ENCODE measurements at places on chromosomes 7 and 10.

GRCh38 chr10:43221419-43222209 is 45.3 kb downstream of the RASGEF1A start:
- DNase-seq, result no peak

GRCh38 chr7:117012696-117013095 is 59.4 kb downstream of the ST7 start:
- no peak for DNase-seq

GRCh38 chr10:125208854-125209565 is 48.6 kb upstream of the CTBP2 start:
- DNase-seq, result peak; percentile 92

GRCh38 chr10:22701132-22701826 is 13.1 kb downstream of the PIP4K2A start:
- DNase-seq, result no peak

- no peak for DNase-seq
These were observed 4.4 kb downstream of the PRF1 start for GRCh38 chr10:70597856-70598815.

DNA sequence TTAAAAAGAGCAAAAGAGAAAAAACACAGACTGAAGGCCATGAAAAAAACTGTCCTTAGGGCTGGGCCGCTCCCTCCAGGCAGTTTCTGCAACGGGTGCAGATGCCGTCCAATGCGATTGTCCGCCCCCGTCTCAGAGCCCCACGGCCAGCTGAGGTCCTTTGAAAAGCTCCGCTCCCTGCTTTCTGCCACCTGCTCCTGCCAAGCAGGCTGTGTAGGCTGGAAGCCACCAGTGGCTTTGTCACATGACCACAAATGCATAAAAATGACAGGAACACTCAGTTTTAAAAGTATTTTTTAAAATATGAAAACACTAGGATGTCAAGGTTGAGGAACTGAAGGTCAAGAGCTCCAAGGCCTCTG is 71.7 kb downstream of the AMZ1 start:
- DNase-seq, result peak; percentile 46

DNA sequence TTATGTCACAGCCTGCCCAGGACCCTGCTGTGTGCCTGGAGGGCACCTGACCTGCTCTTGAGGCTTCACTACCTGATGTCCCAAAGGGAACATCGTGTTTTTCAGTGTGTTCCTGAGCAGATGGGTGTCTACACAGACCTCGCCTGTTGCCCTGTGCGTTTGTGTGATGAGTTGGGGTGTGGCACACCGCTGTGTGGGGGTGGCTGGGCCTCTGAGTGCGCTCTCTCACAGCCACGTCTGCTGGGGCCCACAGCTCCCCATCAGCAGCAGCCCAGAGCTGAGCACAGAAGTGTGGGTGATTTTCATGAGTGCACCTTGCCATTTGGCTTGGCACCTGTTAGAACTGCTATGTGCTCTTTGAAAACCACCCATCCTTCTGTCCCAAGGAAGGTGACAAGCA is 121.5 kb downstream of the NKX6-2 start:
- DNase-seq, result no peak

DNA sequence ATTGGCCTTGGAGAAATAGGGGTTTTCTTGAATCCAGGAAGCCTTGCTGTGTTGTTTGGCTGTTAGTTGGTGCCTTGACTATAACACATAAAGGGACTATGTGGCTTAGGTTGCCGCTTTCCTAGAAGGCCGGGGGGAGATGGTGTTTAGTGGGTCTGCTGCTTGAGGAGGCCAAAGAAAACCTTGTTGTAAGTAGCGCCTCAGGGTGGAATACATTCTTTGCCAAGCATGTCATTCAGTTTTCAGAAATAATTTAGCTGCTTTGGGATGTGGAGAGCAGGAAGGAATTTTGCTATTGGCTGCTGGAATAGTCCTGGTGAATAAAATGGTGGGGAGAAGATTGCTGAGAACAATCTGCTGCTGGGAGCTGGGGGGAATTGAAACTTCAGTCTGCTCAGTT is 132.9 kb upstream of the WNT16 start:
- DNase-seq, result no peak

GRCh38 chr7:133394369-133394768 is 141.5 kb downstream of the EXOC4 start:
- DNase-seq, result peak; percentile 42

- DNase-seq, result peak; percentile 41
These were observed 44.4 kb upstream of the OCM2 start for GRCh38 chr7:98034081-98035035.

DNA sequence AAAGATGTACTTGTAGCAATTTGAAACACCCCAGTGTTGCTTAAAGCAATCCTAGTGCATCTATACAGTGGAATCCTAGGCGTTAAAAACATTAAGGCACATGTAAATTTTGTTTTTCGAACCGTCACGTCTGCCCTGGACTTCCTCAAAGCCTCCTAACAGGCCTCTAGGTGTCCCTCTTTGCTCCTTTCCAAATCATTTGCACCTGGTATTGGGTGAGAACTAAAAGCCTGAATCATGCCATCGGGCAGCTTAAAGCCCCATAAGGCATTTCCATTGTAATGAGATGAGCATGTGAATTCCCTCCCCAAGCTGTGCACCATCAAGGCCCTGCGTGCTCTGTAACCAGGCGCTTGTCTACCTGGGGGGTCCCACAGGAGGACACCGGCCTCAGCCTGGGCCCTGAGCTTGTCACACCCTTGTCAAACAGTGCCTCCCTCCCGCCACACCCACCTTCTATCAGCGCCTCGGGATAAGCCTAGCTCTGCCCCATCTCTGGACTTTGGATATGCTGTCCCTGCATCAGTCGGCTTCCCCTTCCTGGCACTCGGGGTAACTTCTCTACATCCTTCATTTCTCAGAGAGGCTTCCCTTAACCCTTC is 89.2 kb downstream of the WDR11 start:
- no peak for DNase-seq

- no peak for DNase-seq
These were observed 2.8 kb upstream of the ELN start for GRCh38 chr7:74025146-74025545.

GRCh38 chr7:100221231-100221718 is 1.5 kb downstream of the PVRIG start:
- no peak for DNase-seq

DNA sequence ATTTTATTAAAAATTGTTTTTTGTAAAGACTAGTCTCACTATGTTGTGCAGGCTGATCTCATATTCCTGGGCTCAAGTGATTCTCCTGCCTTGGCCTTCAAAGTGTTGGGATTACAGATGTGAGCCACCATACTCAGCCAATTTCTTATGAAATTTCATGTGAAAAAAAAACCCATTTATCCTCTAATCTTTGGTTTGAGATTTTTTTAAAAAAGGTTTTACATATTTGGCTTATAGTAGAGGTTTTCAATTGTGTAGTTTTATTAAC is 35.5 kb upstream of the ZNF32 start:
- DNase-seq, result no peak

GRCh38 chr10:113053091-113053490 is 103.0 kb downstream of the TCF7L2 start:
- no peak for DNase-seq

GRCh38 chr10:35540296-35541164 is 64.6 kb upstream of the GJD4 start:
- DNase-seq, result no peak

- DNase-seq, result no peak
These were observed 243.8 kb downstream of the DYNC1I1 start for GRCh38 chr7:96016056-96016586.

GRCh38 chr7:83001362-83002040 is 161.2 kb downstream of the PCLO start:
- DNase-seq, result no peak

DNA sequence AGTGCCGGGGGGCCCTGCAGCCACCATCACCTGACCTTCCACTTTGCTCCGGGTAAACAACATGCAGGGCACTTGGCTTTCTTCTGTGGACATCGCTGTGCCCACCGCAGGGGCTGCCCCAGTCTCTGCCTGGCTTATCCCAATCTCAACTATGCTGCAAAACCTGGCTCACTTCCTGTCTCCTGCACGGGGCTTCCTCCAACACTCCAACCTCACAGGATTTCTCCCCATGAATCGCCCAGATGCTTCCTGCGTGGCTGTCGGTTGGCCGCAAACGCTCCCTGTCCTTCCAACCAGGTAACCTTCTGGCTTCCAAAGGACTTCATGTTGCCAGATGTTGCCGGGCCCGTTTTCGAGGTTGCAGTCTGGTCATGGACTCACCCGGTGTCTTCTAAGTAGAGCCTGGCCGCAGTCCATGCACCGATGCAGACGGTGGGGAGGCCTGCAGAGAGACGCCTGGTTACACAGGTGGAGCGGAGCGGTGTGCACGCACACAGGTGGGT is 109.0 kb downstream of the VIPR2 start:
- no peak for DNase-seq

GRCh38 chr7:66654275-66655112 is 25.8 kb downstream of the KCTD7 start:
- peak; percentile 99 for DNase-seq

DNA sequence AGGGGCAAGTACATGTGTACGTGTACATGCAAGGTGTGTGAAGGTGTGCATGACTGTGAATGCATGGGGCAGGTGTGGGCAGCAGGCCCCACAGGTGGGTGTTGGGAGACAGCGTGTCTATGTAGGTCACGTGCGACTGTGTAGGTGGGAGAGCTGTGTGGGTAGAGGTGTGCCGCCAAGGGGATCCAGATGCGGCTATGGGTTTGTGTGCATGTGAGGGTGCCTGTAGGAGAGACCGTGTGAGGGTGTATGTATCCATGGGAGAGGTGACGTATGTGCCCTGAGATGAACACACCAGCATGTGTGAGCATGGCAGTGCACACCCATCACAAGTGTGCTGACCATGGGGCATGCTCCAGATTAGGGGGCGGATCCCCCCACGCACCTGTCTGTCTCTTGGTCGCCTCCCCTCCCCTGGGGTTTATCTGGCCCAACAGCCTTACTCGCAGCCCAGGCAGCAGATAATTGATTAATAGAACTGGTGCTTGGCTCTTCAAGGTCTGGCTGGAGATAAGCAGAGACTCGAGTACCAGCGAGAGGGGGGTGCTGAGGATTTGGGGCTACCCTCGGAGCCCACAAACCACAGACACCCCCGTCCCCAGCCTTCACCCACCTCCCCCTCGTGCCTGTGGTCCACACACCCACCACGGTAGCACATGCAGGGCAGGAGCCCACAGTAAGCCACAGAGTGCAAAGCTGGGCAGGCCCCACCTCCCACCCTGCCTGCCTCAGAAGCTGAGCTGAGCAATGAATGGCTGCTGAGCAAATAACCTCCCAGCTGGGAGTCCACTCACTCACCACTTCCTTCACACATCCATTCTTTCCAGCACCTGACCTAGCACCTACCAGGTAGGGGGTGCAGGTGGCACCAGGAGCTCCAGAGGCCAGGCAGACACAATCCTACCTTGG is 41.4 kb upstream of the ZMIZ1 start:
- no peak for DNase-seq

- no peak for DNase-seq
These were observed 192.9 kb downstream of the EVX1 start for GRCh38 chr7:27435461-27435860.

GRCh38 chr7:494906-495305 is 24.7 kb downstream of the PDGFA start:
- DNase-seq, result no peak

- DNase-seq, result no peak
These were observed 16.5 kb upstream of the DDIT4 start for GRCh38 chr10:72257051-72257892.

- no peak for DNase-seq
These were observed 69.6 kb upstream of the MDFIC start for GRCh38 chr7:114852293-114852692.

DNA sequence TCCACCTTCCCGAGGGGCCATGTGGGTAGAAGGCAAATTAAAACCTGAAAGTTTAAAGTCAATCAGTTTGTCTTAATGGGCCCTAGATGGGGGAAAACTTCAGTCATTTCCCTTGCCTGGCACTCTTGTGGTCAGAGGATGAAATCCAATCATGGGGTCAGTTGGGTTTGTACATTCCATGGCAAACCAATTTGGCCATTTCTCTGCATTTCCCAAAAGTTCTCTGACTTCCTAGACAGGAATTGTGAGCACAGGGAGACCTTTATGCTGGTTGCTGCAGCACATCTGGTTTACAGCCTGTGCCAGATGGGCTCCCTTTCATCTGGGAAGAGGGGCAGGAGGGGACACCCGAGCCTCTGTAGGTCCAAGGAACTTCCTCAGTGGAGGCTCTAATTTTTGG is 113.0 kb downstream of the CYP26A1 start:
- no peak for DNase-seq

DNA sequence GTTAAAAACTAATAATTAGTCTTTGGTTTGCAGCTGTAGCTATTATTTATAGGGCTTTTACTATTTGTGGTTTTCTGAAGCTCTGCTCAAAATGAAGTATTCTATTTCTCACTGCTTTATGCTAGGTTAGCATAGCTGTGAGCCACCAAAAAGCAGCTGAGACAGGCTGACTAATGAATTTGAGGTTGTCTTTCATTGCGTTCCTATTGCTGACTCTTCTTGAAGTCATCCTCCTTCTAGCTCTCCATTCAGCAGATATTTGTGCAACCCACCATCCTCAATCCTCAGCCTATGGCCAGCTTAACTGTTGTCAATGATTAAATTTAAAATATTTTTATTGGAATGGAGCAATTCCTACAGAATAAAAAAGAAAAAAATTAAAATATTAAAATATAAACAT is 2.1 kb upstream of the RALA start:
- DNase-seq, result no peak

DNA sequence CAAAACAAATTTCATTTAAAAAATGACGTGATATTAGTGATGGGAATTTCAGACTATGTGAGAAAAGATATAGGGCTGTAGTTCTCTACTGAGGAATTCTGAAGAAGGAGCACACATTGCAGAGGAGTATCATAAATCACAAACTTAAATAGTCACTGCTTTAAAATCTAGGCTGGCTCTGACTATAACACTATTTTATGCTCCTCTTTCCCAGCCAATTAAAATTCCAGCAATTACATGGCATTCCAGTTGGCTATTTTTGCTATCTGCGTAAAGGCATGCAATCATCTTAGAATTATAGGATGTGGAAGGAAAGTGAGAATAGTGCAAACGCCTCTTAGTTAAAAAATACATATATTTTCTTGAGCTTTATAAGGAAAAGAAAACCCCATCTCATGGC is 123.1 kb downstream of the GNAI1 start:
- no peak for DNase-seq

- no peak for DNase-seq
These were observed 198.1 kb downstream of the AUTS2 start for GRCh38 chr7:69796416-69796815.

DNA sequence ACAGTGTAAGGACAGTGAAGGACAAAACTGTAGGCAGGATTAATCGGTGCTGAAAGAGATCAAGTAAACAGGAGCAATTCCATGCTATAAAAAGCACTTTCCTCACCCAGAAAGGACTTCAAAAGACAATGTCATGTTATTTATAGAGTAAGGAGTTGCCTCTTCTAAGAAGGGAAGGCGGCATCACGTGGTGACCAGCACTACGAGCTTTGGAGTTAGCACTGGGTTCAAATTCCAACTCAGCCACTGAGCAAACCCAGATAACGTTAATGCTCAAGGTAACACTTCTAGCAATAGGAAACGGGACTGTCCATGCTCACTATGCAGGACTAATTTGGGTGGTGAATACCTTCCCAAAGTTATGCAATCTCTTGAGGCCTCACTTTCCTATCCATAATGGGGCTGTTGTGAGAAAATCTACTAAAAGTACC is 715 bp upstream of the PANK1 start:
- no peak for DNase-seq
